ENCODE measurements at places on chromosomes 3 and 15.

- no peak for DNase-seq
Measured at GRCh38 chr15:96046620-96047240, 283.8 kb upstream of the NR2F2 start.

GRCh38 chr3:140163159-140163763 lies 228.3 kb downstream of the CLSTN2 start:
- DNase-seq: no peak

GRCh38 chr3:138469874-138470273 lies 35.5 kb downstream of the ESYT3 start:
- DNase-seq: no peak

DNA sequence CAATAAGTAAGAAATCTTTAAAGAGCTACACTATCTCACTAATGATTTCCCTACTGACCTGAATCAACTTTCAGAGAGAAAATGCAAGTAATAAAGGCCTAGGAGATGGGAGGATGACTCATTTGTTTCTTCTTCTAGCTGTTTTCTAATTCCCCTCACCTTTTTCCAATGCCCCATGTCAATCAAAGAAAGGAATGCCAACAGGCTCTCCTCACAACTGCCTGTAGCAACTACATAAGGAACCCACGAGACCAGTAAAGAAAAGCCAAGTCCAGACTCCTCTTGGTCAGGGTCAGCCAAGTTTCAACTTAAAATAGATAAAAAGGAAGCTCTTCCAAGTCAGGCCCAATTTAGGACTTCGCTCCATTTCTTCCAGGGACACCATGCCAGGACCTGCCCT lies 201.9 kb downstream of the TNIK start:
- DNase-seq: no peak

GRCh38 chr3:110900576-110900975 lies 171.0 kb upstream of the NECTIN3 start:
- no peak for DNase-seq

- DNase-seq: no peak
Measured at GRCh38 chr3:148289159-148289558, 408.5 kb upstream of the AGTR1 start.
